Cardiac atrium fibroblast (primary cell): ENCODE measurements at places on chromosomes 7 and 10. TPM values are rescaled to one million over a fixed set of nuclear protein-coding genes. Genes with fewer than 3 reads are reported as not detected.

NKX2-3 gene
- total RNA-seq = not detected in 2 replicates

IFIT2 gene
- total RNA-seq = 3.6 and 6.5 TPM in 2 replicates

CHST15 gene
- total RNA-seq = 17.5 and 22.6 TPM in 2 replicates

NACAD gene
- total RNA-seq = 1.5 and 2.3 TPM in 2 replicates

PRRT4 gene
- total RNA-seq = 1.8 TPM in 1 of 2 replicates, not detected in the other

GPR37 gene
- total RNA-seq = 0.36 TPM in 1 of 2 replicates, not detected in the other

SPDYE5 gene
- not detected in 2 replicates for total RNA-seq

PRKCQ gene
- total RNA-seq = 0.32 TPM in 1 of 2 replicates, not detected in the other

LLCFC1 gene
- total RNA-seq = not detected in 2 replicates

WIPF3 gene
- not detected in 2 replicates for total RNA-seq

KIF11 gene
- 6.3 and 6.5 TPM in 2 replicates for total RNA-seq

ANKRD61 gene
- not detected in 2 replicates for total RNA-seq

TMUB1 gene
- total RNA-seq = 48.8 and 52.0 TPM in 2 replicates

NEURL1 gene
- not detected in 2 replicates for total RNA-seq

ELN gene
- 22.7 and 36.3 TPM in 2 replicates for total RNA-seq

TACR2 gene
- total RNA-seq = 0.18 TPM in 1 of 2 replicates, not detected in the other

DNAJB6 gene
- 84.9 and 86.3 TPM in 2 replicates for total RNA-seq

STAG3 gene
- 0.16 and 1.8 TPM in 2 replicates for total RNA-seq

PI4K2A gene
- 18.4 and 25.9 TPM in 2 replicates for total RNA-seq

PRTFDC1 gene
- total RNA-seq = 11.4 and 14.6 TPM in 2 replicates

NEUROD6 gene
- total RNA-seq = not detected in 2 replicates

PDE1C gene
- 1.6 and 3.6 TPM in 2 replicates for total RNA-seq

MEOX2 gene
- total RNA-seq = 0.81 and 1.8 TPM in 2 replicates

NUDT13 gene
- total RNA-seq = 0.16 and 0.90 TPM in 2 replicates

FAM180A gene
- total RNA-seq = 0.18 and 0.49 TPM in 2 replicates

ACSM6 gene
- total RNA-seq = not detected in 2 replicates

MPP7 gene
- 0.32 TPM in 1 of 2 replicates, not detected in the other for total RNA-seq

FAM237B gene
- total RNA-seq = not detected in 2 replicates

DMBT1 gene
- not detected in 2 replicates for total RNA-seq

DCLRE1C gene
- total RNA-seq = 4.2 and 4.3 TPM in 2 replicates

PNLIPRP3 gene
- total RNA-seq = not detected in 2 replicates

IL6 gene
- total RNA-seq = 184 and 291 TPM in 2 replicates

GLUD1 gene
- 131 and 139 TPM in 2 replicates for total RNA-seq

CAMK2G gene
- 11.6 and 17.0 TPM in 2 replicates for total RNA-seq

PDE6C gene
- not detected in 2 replicates for total RNA-seq

TMEM213 gene
- total RNA-seq = not detected in 2 replicates

GRM3 gene
- not detected in 2 replicates for total RNA-seq

ACTR3C gene
- not detected in 2 replicates for total RNA-seq

THNSL1 gene
- total RNA-seq = 2.2 and 3.6 TPM in 2 replicates

TRPV6 gene
- not detected in 2 replicates for total RNA-seq

TFPI2 gene
- 814 and 1,067 TPM in 2 replicates for total RNA-seq
